ENCODE measurements at places on chromosomes 3 and 15. TPM values are rescaled to one million over a fixed set of nuclear protein-coding genes. Genes with fewer than 3 reads are reported as not detected.

The RASL12 gene
- 50.0 TPM for total RNA-seq

The ZNF80 gene
- 0.19 TPM for total RNA-seq

The RTP1 gene
- total RNA-seq = not detected

The IL12A gene
- 1.1 TPM for total RNA-seq

The AGBL1 gene
- not detected for total RNA-seq

The ACSBG1 gene
- total RNA-seq = not detected

The RTP3 gene
- not detected for total RNA-seq

The RARB gene
- total RNA-seq = 2.6 TPM

The TNFSF10 gene
- total RNA-seq = 23.8 TPM

DNA sequence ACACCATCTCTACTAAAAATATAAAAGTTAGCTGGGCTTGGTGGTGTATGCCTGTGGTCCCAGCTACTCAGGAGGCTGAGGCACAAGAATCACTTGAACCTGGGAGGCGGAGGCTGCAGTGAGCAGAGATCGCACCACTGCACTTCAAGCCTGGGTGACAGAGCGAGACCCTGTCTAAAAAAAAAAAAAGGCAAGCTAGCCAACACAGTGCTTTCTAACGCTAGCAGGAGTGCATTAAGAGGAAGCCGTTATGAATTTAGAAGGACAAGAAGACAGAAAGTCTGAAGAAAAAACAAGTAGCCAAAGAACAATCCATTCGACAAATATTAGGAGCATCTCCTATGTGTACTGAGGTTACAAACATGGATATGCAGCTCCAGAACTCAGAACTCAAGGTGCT is 28.6 kb downstream of the BHLHE40 start:
- no peak for DNase-seq

GRCh38 chr3:152557302-152557999 is 277.5 kb upstream of the P2RY1 start:
- no peak for DNase-seq

DNA sequence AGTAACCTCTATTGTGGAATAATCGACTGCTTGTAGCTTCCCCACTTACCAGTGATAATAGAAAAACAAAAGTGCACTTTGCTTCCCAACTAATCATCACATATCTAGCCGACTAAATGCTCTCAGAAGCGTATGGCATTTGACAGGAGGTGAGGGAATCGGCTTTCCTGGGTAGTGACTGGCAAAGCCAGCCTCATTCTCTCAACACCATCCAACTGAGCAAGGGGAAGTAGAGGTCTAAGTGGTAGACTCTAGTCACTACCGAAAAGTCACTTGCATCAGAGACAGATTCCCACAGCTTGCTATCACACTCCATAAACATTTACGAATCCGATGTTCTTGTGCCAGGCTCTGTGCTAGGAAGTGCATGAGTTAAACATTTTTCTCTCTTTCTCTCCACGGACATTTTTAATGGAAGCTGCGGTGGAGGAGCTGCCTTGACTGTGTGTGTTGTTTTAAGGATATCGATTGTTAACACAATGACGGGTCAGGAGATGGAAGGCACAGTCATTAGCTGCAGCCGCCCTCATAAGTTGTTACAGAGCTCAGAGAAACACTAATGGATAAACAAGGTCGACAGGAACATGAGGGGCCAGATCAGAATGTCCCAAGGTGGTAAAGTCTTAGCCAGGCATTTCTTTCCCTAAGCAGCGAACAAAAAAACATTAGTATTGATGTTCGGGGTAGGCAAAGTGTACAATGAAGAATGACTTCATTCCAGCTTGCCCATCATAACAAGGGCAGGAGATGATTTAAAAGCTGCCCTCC is 11.9 kb downstream of the ZNF385D start:
- no peak for DNase-seq

DNA sequence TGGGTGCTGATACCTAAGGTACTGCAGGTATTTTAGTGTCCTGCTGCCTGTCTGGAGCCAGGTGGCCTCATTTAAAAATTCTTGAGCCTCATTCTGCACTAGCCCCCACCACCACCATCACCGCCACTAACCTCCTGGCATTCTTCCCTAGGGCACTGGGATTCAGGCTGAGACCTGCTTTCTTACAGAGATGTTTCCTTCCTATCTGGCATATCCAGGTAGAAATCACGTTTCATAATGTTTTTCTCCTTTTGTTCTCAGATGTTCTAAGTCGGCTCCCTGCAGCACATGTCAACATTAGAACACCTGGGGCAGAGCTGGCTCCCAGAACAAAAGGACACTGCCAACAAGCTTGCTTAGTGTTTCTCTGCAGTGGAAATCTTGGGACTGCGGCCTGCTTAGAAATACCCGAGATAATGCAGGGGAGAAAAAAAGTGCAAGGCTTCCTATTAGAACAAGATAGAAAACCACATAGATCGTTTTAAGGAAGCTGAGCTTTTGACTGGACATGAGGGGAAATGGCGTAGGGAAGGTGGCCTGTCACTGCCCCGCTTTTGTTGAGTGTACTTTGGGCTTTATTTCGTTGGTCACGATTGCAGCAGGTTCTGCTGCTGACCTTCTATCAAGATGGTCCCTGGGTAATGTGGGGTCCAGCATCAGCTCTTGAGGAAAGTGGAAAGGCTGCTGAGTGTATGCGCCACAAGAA is 59.6 kb upstream of the PPARG start:
- DNase-seq = no peak

GRCh38 chr3:106810300-106810875 is 566.9 kb upstream of the CCDC54 start:
- DNase-seq = no peak

DNA sequence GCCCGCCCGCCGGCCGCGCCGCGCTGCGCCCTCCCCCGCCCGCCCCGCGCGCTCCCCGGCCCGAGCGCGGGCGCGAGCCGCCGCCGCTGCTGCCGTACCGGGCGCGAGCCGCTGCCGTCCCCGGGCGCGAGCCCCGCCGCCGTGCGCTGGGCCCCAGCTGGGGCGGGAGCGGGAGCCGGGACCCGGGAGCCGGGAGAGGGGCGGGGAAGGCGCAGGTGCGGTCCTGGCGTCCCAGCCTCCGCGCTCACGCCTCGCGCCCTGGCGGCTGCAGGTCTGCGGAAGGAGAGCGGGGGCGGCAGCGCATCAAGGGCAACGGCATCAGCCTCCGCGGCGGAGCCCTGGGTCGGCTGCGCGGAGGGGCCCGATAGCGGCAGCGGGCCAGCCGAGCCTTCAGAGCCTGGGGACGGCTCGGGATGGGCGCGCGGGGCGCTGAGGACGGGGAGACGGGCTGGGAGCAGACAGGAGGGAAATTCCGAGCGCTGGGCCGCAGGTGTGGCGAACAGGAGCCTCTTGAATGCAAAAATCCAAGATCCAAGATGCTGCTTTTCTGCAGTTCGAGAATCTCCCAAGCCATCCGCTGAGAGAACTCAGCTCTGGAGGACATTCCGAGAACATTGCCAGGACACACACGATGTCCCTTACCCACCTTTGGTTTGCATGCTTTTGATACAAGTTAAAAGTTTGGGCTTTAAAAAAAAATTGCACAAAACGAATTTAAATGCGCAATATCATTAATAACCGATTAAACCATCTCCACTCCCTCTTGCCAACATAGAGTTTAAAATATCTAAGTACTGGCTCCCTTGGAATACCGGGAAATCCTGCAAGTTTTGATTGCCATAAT is 251.1 kb downstream of the TJP1 start:
- no peak for DNase-seq

GRCh38 chr3:39094851-39095677 is 12.4 kb downstream of the GORASP1 start:
- DNase-seq = no peak

DNA sequence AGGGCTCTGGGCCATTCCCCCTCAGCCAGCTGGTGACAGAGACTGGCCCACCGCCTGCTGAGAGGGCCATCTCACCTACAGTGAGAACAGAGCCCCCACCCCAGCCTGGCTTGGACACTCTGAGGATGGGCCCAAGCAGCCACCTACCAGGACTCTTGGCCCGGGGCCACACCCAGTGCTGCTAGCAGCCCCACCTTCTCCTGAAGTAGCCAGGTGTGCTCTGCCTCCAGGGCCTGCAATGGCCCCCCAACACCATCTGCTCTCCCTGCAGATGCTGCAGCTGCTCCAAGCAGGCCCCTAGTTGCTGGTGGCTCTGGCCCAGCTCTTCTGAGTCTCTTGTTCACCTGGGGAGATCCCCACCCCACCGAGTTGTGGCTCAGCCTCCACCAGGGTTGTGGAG is 6.8 kb upstream of the CLK3 start:
- no peak for DNase-seq

DNA sequence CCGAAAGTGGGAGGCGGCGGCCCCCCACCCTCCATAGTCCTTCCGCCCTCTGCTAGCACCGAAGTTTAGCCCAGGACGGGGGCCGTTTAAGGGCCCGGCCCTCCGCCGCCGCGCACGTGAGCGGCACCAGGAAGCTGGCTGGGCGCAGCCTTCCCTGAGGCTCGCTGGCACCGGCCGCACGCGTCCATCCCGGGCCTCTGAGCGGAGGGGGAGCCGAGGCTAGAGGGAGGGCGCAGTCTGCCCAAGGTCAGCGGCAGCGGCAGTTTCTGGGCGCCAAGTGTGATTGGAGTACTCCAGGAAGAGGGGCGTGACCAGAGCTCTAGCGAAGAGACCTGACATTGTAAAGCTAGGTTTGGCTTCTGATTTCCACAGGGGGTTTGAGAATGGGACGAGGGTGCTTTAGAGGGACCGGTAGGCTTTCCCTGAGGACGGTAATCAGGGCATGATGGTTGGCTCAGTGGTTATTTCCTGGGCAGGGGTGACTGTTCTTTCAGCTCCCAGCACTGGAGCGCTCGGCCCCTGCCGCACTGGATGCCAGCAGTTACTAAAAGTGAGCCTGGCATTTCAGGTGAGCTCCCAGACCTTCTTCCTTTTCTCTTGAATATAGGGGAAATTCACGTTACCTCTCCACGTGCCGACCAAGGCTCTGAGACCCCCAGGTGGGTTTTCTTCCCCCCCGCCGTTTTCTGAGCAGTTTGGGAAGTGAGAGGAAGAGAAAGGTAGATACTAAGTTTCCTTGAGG is 853 bp downstream of the TEX264 start:
- DNase-seq = no peak

DNA sequence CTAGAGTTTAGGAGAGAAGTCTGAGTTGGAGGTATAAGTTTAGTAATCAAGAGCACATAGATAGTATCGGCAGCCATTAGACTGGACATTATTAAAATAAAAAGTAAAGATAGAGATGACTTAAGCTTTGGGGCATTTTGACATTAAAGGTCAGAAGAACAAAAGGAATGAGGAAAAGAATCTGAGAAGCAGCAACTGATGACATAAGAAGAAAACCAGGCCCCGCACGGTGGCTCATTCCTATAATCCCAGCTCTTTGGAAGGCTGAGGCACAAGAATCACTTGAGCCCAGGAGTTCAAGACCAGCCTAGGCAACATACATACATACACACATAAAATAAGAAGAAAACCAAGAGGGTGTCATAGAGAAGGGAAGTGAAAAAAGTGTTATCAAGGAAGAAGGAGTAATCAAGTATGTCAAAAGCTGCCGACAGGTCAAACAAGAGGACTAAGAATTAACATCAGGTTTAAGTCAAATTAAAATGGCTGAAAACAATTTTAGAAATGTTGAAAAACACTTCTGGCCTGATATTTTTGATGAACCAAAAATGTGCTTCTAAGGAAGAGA is 38.9 kb downstream of the ACAP2 start:
- no peak for DNase-seq

DNA sequence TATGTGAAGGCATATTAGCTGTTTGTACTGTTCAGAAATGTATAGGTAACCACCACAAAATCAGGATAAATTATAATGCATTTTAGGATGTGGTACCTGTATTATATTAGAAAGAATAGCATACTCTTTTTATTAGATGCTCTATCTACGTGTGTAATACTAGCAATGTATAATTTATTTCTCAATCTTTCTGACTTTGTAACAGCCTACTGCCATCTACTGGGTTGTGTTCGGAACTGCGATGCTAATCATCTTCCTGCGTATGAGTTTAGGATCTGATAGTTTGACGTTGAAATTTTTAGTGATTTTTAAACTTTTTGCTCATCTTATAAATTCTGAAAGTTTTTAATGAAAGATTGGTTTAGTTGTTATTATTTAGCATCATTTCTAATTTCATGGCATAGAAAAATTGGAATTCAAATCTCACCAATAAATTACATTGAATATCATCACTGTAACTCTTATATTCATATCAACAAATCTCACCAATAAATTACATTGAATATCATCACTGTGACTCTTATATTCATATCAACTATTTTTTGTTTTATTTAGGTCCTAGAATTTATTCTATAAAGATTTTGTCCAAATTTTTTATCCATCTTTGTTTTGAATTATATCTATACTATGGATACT is 322.7 kb upstream of the ZNF717 start:
- no peak for DNase-seq

GRCh38 chr3:25474052-25474451 is 46.0 kb downstream of the RARB start:
- no peak for DNase-seq

DNA sequence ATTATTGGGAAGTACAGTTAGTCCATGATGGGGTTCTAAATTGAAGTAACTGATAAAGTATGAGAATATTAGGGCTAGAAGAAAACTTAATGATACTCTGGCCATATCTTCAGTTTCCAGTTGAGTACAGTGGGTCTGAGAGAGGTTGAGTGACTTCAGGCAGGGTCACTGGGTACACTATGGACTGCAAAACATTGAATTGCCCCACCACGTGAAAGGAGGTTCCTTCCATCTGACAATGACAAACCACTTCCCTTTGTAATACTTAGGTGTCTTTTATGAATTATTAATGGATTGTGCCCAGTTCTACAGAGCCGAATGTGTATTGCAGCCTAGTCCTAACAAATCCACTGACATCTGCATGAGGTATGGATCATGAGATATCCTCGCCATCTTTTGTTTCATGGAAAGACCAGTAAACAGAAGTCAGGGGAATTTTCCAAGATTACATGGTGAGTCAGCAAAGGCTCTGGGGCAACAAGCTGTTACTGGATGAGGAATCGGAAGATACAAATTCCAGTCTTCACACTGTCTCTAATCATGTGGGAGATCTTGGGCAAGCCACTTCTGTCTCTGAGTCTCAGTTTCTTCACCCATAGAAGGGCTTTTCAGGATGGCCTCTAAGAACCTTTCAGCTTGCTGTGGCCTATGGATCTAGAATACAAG is 66.5 kb upstream of the BCL6 start:
- no peak for DNase-seq

GRCh38 chr15:40702077-40702476 is 7.1 kb downstream of the RAD51 start:
- DNase-seq = no peak

GRCh38 chr15:64151727-64152506 is at the start of gene SNX22:
SNX22 (plus strand) TSS chr15:64151731; CDS start chr15:64151776, 45 bp downstream.
- DNase-seq = no peak

Measured in omental fat pad (tissue), 4 donors.